Hematopoietic multipotent progenitor cell treated with erythropoietin and hydrocortisone succinate and interleukin-3 and kit ligand, for 8 days (in vitro differentiated cells): ENCODE measurements at places on chromosomes 12 and 14.

DNA sequence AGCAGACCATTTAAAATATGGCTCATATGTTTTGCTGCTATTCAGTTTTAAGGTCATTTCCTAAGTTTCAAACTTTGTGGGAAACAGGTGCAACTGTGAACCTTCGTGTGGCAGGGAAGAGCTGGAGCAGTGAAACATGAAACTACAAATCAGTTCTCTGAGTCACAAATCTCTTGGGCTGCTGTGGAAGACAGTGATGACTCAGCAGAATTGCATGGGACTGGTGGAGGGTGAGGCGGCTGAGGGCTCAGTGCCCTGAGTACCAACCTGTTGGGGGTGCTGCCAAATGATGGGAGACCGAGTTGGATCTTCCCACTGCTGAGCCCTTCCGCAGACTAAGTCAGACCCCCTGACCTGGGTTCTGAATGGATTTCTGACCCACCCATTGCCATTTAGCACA, 8.4 kb upstream of the CALM1 start:
- DNase-seq, result peak; percentile 58

DNA sequence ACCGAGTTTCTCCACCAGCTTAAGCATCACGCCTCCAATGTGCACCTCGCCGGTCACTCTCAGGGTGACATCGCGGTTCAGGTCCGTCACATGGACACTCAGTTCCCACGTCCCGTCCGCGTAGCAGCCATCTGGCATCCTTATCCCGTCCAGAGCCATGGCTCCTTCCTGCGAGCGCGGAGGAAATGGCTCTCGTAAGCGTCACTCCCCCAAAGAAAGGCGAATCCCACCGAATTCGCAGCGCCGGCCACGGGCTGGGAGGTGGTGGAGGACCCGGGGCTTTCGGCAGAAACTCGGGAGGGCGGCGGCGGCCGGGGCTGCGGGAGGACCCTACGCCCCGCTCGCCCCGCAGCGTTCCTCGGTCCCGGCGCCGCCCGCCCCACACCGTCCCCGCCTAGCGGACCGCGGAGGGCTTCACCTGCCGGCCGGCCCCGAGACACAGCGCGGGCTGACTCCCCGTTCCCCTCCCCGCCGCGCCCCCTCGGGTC, 396 bp downstream of the FERMT2 start:
- DNase-seq, result no peak

DNA sequence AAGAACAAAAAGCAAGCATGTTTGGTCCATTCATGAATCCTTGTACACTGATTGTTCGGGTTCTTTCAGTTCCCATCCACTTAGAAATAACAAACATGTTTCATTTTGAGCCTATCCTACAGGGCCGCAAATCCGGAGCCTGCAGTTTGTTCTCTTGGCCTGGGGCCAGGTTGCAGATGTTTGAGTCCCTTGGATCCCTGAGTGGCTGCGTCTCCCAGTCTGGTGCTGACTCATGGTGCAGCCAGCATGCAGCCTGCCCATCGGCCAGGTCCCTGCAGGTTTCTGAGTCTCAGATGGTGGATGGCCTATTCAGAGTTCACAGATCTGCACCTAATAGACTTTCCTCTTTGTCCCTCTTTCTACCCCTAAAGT, 1.9 kb upstream of the DYNC1H1 start:
- peak; percentile 26 for DNase-seq

DNA sequence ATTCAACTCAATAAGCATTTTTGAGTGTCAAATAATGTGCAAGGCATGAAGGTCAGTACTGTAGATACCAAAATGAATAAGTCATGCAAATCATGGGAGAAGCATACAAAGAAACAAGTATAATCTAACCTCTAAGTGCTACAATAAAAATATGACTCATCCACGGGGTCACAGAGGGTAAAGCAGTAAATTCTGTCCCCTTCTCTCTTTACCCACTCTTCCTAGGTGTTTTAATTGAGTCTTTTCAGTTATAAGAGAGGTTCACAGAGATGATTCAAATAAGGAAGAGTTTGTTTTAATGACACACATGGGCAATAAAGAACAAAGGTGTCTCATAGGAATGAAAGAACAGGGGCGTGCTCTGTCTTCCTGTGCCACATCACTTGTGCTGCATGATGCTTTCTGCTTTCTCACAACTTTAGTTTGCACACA, 71.5 kb upstream of the DAAM1 start:
- DNase-seq, result no peak

DNA sequence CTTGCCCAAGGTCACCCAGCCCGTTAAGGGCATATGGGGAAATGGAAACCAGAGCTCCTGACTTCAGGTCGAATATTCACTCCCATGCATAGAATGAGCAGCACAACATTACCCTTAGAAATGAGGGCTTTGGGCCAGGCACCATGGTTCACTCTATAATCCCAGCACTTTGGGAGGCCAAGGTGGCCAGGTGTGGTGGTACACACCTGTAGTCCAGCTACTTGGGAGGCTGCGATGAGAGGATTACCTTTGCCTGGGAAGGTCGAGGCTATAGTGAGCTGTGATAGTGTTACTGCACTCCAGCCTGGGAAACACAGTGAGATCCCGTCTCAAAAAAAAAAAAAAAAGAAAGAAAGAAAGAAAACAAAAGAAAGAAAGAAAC, 341.0 kb upstream of the TMPO start:
- no peak for DNase-seq
